Fibroblast of lung (primary cell): ENCODE measurements at places on chromosomes 6 and 20. TPM values are rescaled to one million over a fixed set of nuclear protein-coding genes. Genes with fewer than 3 reads are reported as not detected.
A peak's percentile ranks its signal among the peaks of the same experiment; 100 is the strongest.

- H3K27me3 ChIP-seq = no peaks in the 10 kb centered on the region
- no peak for DNase-seq
- no peaks in the 10 kb centered on the region for H3K36me3 ChIP-seq
- no peaks in the 10 kb centered on the region for H3K4me1 ChIP-seq
- no peak overlapping the region for H3K27ac ChIP-seq
- no peak overlapping the region for H3K4me3 ChIP-seq
These were observed 7.6 kb downstream of the ENPP4 start for GRCh38 chr6:46137387-46137786.

DNA sequence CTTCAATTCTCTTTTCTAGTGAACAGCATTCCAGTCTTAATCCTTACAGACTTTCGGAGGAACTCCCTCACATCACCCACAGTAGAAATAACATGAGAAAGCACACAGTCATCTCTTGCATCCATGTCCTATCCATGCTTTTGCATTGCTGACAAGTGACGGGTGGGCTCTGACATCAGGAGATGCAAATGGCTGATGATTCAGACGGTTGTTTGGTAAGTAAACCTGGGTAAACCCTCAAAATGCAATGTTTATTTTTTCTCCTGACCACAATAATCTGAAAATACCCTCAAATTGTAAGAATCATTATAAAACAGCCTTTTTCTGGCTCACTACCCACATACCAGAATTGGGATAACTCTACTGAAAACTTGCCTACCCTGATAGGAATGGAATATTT is 792.0 kb downstream of the MAFB start:
- DNase-seq = peak; percentile 97
- no peak overlapping the region for H3K27ac ChIP-seq
- peaks cover 9% of the 10 kb centered on the region for H3K4me1 ChIP-seq

PLEKHG1 gene
- 5.4 and 12.7 TPM in 2 replicates for total RNA-seq

SIRPB2 gene
- not detected in 2 replicates for total RNA-seq

FAXC gene
- 0.17 and 0.51 TPM in 2 replicates for total RNA-seq
